Spinal cord (tissue), 10 donors: ENCODE measurements at places on chromosomes 6 and 20. TPM values are rescaled to one million over a fixed set of nuclear protein-coding genes. Genes with fewer than 3 reads are reported as not detected.

Gene EYA4
- total RNA-seq, result 2.3 TPM

Gene LINC00237
- 4.4 TPM for total RNA-seq

Gene BPIFB1
- total RNA-seq, result 0.28 TPM

Gene PIGU
- total RNA-seq, result 21.7 TPM

Gene IL17F
- total RNA-seq, result not detected

Gene DEFB124
- total RNA-seq, result 0.33 TPM

Gene KHDC1L
- total RNA-seq, result 0.83 TPM

Gene COL9A3
- 33.5 TPM for total RNA-seq

Gene GHRH
- not detected for total RNA-seq

Gene SLC16A10
- 14.9 TPM for total RNA-seq

Gene SMIM8
- total RNA-seq, result 31.9 TPM

Gene MEI4
- total RNA-seq, result 1.6 TPM

Gene GPX5
- total RNA-seq, result not detected

Gene SASH1
- total RNA-seq, result 58.5 TPM

Gene RING1
- 43.9 TPM for total RNA-seq

Gene SLC17A3
- total RNA-seq, result not detected

Gene FOXA2
- not detected for total RNA-seq

Gene FAM83C
- total RNA-seq, result not detected

Gene C6orf132
- total RNA-seq, result 0.28 TPM

Gene WFDC12
- total RNA-seq, result not detected

Gene MUC22
- total RNA-seq, result not detected

Gene PSORS1C1
- total RNA-seq, result not detected

Gene PRL
- 0.11 TPM for total RNA-seq

Gene NOX3
- not detected for total RNA-seq

Gene LPIN3
- total RNA-seq, result 6.0 TPM

Gene TUBB2B
- total RNA-seq, result 702 TPM

Gene ZFP57
- total RNA-seq, result not detected

Gene GSTA1
- total RNA-seq, result 0.50 TPM

Gene ZNF512B
- 10.6 TPM for total RNA-seq

Gene SLC4A11
- total RNA-seq, result 0.50 TPM
